Activated CD4-positive, alpha-beta T cell treated with anti-CD3 and anti-CD28 coated beads for 36 hours (primary cell): ENCODE measurements at places on chromosomes 2 and 18. TPM values are rescaled to one million over a fixed set of nuclear protein-coding genes. Genes with fewer than 3 reads are reported as not detected.

GRCh38 chr2:29923110-29923721, 1.8 kb upstream of the ALK start:
- peak; percentile 72 for DNase-seq

Gene SNRNP200
- 176 TPM for total RNA-seq

Gene IMPACT
- total RNA-seq: 15.4 TPM

DNA sequence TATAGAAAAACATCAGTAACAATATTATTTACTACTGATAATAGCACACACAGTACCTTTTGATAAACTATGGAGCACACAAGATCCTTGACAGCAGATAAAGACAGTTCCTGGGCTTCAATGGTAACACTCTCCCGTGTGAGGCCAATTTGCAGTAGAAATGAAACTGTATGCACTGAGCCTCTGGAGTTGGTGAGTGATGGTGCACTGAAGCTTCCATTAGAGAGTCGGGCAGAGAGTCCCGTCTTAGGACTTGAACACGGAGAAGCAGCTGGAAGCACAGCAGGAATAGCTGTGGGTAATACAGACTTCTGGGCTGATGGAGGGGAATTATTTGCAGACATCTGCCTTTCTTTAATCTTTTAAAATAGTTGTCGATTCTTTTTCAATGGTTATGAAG, 8.5 kb downstream of the PRKD3 start:
- no peak for DNase-seq

Gene ATP8B1
- not detected for total RNA-seq

DNA sequence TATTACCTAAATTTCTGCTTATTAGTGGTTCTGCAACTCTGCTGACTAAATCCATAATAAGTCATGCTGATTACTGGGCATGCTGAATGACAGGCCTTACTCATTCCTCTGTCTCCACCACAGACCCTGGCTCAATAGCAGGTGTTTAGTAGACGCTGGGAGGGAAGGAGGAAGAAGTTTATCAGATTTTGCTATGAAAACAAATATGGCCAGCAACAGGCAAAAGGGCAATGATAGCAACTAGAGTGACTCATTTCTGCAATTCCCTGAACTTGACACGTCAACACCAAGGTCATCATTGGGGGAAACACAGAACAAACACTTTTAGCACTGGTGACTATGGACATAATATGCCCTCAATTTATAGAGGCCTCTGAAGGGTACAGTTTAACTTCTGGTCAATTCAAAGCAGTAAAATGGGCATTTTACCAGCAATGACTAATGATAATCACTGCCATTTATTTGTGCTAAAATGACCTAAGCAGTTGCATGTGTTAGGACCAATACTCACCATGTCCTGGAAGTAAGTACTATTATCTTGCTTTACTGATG, 35.2 kb downstream of the TMEM163 start:
- peak; percentile 43 for DNase-seq

DNA sequence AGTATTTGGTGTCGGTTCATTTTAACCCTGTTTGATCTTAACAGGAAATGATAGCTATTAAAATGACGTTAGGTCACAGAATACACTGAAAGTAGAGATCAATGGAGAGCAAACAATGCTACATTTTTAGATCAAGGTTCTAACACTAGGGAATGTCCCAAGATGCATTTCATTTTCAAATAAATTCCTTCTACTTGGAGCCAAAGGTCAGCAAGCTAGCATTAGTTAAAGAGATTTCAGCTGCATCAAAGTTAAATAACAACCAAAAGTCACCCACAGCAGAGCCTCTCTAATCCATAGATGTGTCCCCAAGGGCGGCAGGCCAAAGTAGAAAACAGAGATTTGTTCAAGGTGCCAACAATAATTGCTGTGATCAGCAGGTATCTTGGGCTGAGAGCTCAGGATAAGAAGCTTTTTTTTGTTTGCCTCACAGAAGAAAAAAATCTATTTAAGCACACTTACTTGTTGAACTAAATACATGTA, 1233.6 kb upstream of the TMEFF2 start:
- DNase-seq: no peak

GRCh38 chr2:85814802-85815550, 61.2 kb downstream of the ATOH8 start:
- DNase-seq: no peak

DNA sequence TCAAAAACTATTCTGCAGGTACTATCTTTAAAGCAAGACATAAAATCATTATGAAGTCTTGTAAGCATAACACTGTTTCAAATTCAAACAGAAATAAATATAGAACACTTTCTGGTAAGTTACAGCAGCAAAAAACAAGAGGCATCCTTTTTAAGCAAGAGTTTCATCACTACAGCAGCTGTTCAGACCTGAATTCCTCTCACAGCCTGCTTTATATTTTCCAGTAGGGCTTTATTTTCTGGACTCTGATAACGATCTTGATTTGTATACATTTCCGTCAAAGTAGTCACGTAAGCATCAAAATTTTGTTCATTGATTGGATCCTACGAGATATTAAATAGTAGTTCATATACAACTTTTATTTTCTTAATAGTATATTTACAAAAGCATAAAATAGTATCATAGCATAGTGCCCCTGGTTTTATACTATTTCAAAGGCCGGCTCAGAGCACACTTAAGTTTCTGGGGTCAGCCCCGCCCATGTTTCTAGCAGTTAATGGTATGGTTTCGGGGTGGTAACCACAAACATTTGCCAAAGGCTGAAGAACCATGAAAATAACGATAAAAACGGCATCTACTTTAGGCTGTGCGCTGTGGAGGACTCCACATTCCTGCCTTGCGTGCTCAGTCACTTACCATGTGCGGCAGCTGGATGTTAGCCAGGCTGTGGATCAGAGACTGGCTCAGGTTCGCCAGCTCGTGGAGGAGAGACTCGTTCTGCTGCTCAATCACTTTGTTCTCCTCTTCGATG, 47.5 kb upstream of the PXDN start:
- DNase-seq: no peak

Gene DQX1
- total RNA-seq: 0.41 TPM

GRCh38 chr18:50065527-50065926, 129.4 kb downstream of the MYO5B start:
- no peak for DNase-seq

DNA sequence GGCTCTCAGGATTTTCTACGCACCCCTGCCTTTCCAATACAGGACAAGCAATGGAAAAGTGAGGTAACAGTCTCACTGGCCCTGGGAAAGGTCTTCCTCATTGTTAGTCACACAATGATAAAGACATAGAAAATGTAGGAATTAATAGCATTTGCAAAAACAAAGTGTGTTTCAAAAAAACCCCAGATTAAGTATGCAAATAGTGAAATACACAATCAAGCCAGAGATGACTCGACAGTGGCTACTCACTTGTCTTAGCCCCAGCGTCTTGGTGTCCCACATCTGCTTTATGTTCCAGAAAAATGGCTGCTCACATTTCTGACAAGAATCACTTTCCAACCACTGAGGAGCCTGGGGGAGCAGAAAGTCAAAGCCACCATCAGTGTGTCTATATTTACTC, 47.0 kb upstream of the AP1S3 start:
- DNase-seq: peak; percentile 25

GRCh38 chr2:111225856-111226255, 105.1 kb downstream of the BCL2L11 start:
- DNase-seq: no peak

- no peak for DNase-seq
Observed at GRCh38 chr2:58562276-58562675, 321.2 kb upstream of the FANCL start.

DNA sequence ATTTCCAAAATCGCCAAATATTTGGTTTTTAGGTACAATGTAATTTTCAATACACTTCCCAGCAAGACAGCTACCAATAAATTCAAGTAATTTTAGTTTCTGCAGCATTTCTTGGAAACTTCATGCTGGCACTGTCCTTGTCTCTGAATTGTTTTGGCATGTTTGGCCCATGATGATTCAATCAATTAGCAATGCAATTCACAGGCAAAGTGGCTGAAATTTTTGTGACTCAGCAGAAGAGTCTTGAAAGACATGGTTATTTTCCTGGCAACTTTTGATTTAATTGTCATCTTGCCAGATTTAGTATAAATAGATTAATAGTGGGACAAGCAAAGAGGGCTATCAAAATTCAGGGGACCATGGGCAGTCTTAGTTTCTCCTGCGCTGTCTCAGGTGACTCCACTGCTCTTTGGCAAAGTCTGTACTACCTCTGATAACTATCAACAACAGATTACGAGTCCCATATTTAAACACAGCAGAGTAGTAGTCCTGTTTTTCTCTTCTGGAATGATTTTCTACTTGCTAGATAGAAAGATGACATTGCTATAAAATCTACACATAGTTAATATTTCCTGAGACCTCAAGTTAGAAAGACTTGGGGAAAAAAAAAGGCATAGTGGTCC, 88.9 kb upstream of the CYP26B1 start:
- no peak for DNase-seq

DNA sequence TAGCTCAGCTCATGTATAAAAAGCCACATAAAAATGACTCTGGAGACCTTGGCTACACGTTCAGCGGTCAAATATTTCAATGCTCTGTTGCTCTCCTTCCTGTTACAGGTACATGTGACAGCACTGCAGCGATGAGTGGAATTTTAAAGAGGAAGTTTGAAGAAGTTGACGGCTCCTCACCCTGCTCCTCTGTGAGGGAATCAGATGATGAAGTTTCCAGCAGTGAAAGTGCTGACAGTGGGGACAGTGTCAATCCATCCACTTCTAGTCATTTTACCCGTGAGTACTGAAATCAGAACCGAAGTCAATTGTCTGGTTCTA, 125.4 kb downstream of the CSRNP3 start:
- no peak for DNase-seq

DNA sequence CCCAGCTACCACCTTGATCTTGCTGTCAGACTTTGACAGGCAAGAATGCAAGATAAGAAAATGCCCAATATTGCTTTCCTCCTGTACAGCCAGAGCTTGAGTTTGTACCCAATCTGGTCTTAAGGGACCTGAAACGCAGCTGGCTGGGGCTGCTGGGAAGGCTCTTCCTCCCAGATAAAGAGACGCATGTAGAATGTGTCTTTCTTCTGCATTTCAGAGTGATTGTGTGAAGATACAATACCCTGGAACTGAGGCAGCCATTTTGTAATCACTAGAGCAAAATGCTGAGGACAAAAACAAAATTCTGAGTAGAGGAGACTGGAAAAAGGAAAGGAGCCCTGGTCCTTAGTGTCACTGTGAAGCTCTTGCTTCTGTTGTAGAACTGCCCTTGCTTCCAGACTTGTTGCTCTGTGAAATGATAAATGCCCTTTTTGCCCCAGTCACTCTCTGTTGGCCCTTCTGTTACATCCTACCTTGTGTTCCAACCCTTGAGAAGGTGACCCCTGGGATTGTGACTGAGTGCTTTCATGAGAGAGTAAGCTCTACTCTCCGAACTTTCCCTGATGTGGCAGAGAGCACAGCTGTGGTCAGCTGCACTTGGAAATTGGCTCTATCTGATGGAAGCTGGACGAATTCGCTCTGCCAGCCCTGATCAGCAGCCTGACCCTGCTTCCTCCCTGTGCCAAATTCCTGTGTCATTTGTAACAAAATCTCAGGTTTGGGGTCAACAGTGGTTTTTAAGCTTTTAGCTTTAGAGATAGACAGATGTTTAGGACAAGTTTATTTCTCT, 137.4 kb upstream of the RBMS1 start:
- no peak for DNase-seq

- peak; percentile 82 for DNase-seq
Observed at GRCh38 chr2:96138179-96139145, at the start of gene ASTL. ASTL (minus strand) TSS chr2:96138502; CDS start chr2:96138436, 66 bp downstream.

DNA sequence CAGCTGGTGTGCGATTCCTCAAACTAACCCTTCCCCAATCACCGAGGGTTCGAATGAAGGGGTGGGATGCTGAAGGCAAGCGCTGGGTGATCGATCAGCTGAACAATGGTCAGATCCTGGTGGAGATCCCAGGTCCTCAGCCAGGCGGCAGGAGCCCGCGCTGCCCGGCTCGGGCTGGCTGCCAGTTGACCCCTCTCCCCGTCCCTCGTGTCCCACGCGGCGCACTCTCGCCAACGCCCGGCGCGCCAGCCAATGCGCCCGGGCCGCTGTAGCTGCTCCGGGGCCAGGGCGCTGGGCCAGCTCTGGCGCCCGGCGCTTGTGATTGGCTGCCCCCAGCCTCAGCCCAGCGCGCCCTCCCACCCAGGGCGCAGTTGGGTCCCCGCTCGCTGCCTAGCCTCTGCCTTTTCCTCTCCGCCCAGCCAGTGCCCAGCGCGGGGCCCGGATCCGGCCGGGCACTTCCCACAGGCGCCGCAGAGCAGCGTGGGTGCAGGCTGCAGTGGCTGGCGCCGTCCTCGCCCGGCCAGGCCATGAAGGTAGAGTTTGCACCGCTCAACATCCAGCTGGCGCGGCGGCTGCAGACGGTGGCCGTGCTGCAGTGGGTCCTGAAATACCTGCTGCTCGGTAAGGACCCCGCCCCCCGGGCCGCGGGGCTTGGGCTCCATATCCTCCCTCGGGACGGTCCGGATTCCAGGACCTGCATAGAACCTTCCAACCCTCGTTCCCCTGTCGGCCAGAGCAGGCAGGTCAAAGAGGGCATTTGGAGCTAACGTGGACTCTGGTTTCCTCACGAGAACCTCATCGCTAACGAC, at the start of gene MOGAT1:
MOGAT1 (plus strand) TSS at position 400 of the 809 bp plus-strand sequence; CDS start at position 528, 128 bp downstream.
- DNase-seq: peak; percentile 14

- peak; percentile 48 for DNase-seq
Observed at GRCh38 chr2:88199912-88200682, 30.0 kb downstream of the THNSL2 start.

Gene TCF23
- total RNA-seq: not detected

- no peak for DNase-seq
Observed at GRCh38 chr18:57141208-57142129, 5.4 kb upstream of the BOD1L2 start.

Gene GALNT14
- total RNA-seq: 0.83 TPM

DNA sequence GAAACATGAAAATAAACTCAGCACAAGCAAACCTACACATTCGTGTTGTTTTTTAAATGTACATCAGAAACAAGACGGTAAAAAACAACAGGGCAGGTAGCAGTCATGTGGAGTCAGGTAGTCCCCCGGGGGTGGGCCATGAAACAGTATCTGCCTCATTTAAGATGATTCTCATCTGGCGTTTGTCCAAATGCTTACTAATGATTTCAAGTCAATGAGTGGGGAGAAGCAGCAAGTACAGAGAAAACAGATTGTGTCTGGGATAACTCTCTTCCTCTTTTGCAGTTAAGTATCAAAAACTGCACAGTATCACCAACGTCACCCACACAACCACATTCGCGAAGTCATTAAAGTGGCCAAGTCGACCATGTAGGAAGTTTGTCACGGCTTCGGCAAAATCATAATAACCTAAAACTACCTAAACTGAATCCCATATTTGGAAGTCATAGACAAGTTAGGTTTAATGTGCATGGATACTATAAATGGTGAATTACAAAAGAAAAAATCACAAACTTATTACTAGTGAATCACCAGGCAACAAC, 1.3 kb downstream of the LAPTM4A start:
- peak; percentile 56 for DNase-seq

DNA sequence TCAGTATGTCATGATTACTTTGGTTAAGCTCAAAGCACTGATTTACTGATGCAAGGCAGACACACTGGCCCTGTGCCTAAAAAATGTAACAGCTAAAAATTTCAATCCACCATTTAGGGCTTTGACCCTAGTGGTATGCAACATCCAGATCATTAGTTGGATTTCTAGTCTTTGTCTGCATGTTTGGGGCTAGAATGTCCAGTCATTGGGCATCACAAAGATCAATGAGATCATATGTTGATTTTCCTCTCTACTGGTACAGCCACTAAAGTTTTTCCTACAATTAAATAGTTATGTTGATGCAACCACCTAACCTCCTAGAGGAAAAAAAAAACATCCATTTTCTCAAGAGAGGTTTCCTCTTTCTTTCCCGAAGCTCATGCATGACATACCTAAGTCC, 53.4 kb upstream of the REV1 start:
- DNase-seq: no peak

Gene GULP1
- not detected for total RNA-seq
